ENCODE measurements at places on chromosomes 4 and X.

- H3K27ac ChIP-seq = no peak overlapping the region
- no peak overlapping the region for H3K4me3 ChIP-seq
- no peaks in the 10 kb centered on the region for H3K4me1 ChIP-seq
- no peak for DNase-seq
- no peaks in the 10 kb centered on the region for H3K36me3 ChIP-seq
Observed at GRCh38 chrX:29090811-29091210, 503.6 kb downstream of the IL1RAPL1 start.

DNA sequence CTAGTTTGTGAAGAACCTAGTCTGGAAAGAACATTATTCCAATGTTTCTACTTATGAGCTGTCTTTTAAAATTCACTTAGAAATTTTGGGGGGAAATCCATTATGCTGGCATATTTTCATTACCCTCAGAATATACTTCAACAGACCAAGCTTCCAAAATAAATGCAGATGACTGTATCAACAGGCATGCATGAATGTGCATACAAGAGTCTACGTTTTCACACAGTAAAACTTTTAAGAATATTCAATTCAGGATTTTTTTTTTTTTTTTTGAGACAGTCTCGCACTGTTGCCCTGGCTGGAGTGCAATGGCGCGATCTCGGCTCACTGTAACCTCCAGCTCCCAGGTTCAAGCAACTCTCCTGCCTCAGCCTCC is 49.7 kb downstream of the ABCG2 start:
- peaks cover 14% of the 10 kb centered on the region for H3K4me1 ChIP-seq
- no peak overlapping the region for H3K4me3 ChIP-seq
- H3K36me3 ChIP-seq = no peaks in the 10 kb centered on the region
- H3K27me3 ChIP-seq = no peaks in the 10 kb centered on the region
- DNase-seq = no peak

DNA sequence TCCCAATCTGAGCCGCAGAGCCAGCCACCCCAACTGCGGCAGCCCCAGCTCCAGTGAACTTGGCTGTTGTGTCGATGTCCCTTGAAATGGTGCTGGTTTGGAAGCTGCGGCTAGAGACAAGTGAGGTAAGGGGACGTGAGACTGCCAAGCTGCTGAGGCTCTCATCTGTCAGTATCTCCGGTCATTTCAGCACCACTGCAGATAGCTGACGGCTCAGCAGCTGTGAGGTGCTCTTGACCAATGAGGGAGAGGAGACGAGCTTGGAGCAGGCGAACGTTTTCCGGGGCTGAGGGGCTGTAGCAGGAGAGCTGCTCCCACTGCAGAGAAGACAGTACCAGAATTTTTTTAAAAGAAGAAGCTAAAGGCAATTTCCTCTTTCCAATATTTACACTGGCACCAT is 175.5 kb upstream of the CASK start:
- peaks cover 2% of the 10 kb centered on the region for H3K27me3 ChIP-seq
- no peak overlapping the region for H3K27ac ChIP-seq
- H3K4me1 ChIP-seq = peaks cover 6% of the 10 kb centered on the region
- no peak overlapping the region for H3K4me3 ChIP-seq

DNA sequence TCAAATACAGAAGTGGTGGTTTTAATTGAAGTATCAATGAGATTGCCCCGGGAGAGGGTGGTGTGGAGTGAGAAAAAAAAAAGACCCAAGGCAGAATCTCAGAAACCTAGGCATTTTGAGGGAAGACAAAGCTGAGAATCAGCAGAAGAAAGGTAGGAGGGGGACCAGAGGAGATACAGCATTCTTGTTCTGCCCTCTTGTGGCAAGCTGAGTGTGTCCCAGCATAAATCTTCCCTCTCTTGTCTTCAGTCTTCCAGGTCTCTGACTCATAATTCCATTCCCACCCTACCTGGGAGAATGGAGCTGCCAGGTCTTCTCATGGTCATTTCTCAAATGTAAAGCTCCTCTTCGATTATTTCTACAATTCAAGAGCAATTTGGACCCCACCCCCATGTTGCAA is 32.7 kb upstream of the MAGED1 start:
- H3K4me1 ChIP-seq = no peaks in the 10 kb centered on the region
- DNase-seq = peak; percentile 7
- H3K4me3 ChIP-seq = no peak overlapping the region

- DNase-seq = no peak
- H3K27ac ChIP-seq = no peak overlapping the region
- H3K4me3 ChIP-seq = peak overlapping the region; percentile 47
- H3K4me1 ChIP-seq = peaks cover 22% of the 10 kb centered on the region
- peaks cover 6% of the 10 kb centered on the region for H3K36me3 ChIP-seq
- peaks cover 4% of the 10 kb centered on the region for H3K27me3 ChIP-seq
Observed at GRCh38 chrX:40061005-40061404, 36.8 kb downstream of the BCOR start.

GRCh38 chr4:23163647-23164436 is 471.1 kb downstream of the GBA3 start:
- no peak for DNase-seq
- peaks cover 5% of the 10 kb centered on the region for H3K27me3 ChIP-seq
- H3K36me3 ChIP-seq = no peaks in the 10 kb centered on the region
- no peak overlapping the region for H3K4me3 ChIP-seq
- peaks cover 25% of the 10 kb centered on the region for H3K4me1 ChIP-seq

- no peaks in the 10 kb centered on the region for H3K27me3 ChIP-seq
- H3K4me3 ChIP-seq = no peak overlapping the region
- H3K4me1 ChIP-seq = no peaks in the 10 kb centered on the region
- H3K36me3 ChIP-seq = no peaks in the 10 kb centered on the region
- H3K27ac ChIP-seq = no peak overlapping the region
Observed at GRCh38 chrX:127317159-127317558, 497.6 kb downstream of the PRR32 start.

DNA sequence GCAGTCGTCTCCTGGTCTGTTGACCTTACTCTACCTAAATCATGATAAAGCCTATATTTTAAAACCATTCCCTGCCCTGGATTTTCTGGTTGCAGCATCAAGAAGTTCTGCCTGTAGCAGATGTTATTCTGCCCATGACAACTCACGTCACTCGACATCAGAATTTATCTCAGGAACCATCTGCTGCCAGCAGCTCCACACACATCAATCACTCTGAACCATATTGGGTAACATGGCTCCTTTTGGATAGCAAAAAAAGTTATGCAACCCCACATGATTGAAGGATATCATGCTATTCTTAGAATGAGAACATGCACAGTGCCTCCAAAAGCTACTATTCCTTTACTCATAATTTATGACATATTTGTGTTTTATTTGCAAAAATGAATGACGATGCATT is 341.4 kb downstream of the DHRSX start:
- H3K27me3 ChIP-seq = peaks cover 4% of the 10 kb centered on the region
- peaks cover 25% of the 10 kb centered on the region for H3K36me3 ChIP-seq
- no peak overlapping the region for H3K4me3 ChIP-seq
- no peak for DNase-seq
- no peak overlapping the region for H3K27ac ChIP-seq

- H3K4me3 ChIP-seq = no peak overlapping the region
- H3K4me1 ChIP-seq = no peaks in the 10 kb centered on the region
- no peak overlapping the region for H3K27ac ChIP-seq
Observed at GRCh38 chrX:124333862-124334261, 1.4 kb downstream of the TEX13D start.

GRCh38 chr4:150082241-150082640 is 4.0 kb downstream of the DCLK2 start:
- peaks cover 8% of the 10 kb centered on the region for H3K27me3 ChIP-seq
- H3K36me3 ChIP-seq = no peaks in the 10 kb centered on the region
- H3K4me1 ChIP-seq = no peaks in the 10 kb centered on the region
- no peak overlapping the region for H3K4me3 ChIP-seq

- H3K4me1 ChIP-seq = no peaks in the 10 kb centered on the region
- peaks cover 1% of the 10 kb centered on the region for H3K27me3 ChIP-seq
- no peak overlapping the region for H3K27ac ChIP-seq
Observed at GRCh38 chr4:147938496-147938895, 206.6 kb downstream of the ARHGAP10 start.

- no peak overlapping the region for H3K27ac ChIP-seq
- H3K27me3 ChIP-seq = no peaks in the 10 kb centered on the region
- H3K4me1 ChIP-seq = no peaks in the 10 kb centered on the region
- H3K36me3 ChIP-seq = no peaks in the 10 kb centered on the region
- no peak for DNase-seq
Observed at GRCh38 chr4:155600244-155600643, 66.4 kb upstream of the GUCY1A1 start.

- H3K27me3 ChIP-seq = no peaks in the 10 kb centered on the region
- H3K4me3 ChIP-seq = no peak overlapping the region
- no peak for DNase-seq
- no peaks in the 10 kb centered on the region for H3K36me3 ChIP-seq
- H3K27ac ChIP-seq = no peak overlapping the region
- no peaks in the 10 kb centered on the region for H3K4me1 ChIP-seq
Observed at GRCh38 chr4:169582706-169583105, 29.7 kb downstream of the NEK1 start.

GRCh38 chr4:98908182-98908581 is 20.8 kb downstream of the EIF4E start:
- no peaks in the 10 kb centered on the region for H3K36me3 ChIP-seq
- peaks cover 2% of the 10 kb centered on the region for H3K4me1 ChIP-seq
- H3K4me3 ChIP-seq = no peak overlapping the region
- DNase-seq = no peak
- no peak overlapping the region for H3K27ac ChIP-seq

- no peak for DNase-seq
- H3K36me3 ChIP-seq = no peaks in the 10 kb centered on the region
- H3K4me1 ChIP-seq = no peaks in the 10 kb centered on the region
- H3K4me3 ChIP-seq = no peak overlapping the region
- no peaks in the 10 kb centered on the region for H3K27me3 ChIP-seq
Observed at GRCh38 chrX:31058284-31058683, 13.6 kb downstream of the FTHL17 start.

DNA sequence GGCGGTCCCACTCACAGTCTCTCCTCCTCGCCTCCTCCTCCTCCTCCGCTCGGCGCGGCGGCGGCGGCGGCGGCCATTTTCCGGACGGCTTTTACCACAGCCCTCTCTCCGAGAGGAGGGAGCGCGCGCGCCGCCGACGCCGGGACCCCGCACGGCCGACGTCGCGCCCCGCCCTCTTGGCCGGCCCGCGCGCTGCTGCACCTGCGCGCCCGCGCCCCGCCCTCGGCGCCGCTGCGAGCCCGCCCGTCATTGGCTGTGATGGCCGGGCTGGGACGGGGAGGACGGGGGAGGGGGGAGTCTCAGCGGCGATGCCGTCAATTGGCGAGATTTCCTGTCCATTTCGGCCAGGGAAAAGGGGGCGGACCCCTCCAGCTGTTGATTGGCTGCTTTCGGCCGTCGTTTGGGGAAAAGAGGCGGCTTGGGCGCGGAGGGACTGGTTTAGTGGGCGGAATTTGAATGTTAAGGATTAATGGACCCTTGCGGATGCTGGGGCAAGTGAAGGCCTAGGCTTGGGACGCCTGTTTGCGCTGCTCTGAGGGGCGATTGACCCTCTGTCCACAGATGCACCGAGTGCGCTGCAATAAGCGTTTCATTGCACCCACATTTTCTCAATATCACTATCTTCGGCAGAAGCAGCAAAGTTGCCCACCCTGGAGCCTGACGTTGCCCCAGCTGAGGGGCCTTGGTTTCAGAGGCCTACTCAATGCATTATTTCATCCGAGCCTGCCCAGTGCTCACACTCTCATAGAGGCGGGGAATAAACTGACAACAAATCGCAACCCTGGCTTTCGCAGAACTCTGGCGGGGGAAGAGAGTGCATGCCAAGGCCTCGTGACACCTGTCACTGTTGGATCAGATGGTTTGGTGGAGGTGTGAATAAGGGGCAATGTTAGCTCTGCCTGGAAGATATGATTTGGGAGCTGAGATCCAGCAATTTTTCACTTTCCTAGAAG is at the start of gene MECP2:
MECP2 (minus strand) TSS at position 129 of the 953 bp plus-strand sequence.
- no peak within 1 kb of the TSS for H3K27ac ChIP-seq
- peak; percentile 88 for DNase-seq
- H3K27me3 ChIP-seq = peaks cover 3% of the 10 kb centered on the region
- peak within 1 kb of the TSS; percentile 94 for H3K4me3 ChIP-seq
- peaks cover 5% of the 10 kb centered on the region for H3K36me3 ChIP-seq
- H3K4me1 ChIP-seq = peaks cover 24% of the 10 kb centered on the region

DNA sequence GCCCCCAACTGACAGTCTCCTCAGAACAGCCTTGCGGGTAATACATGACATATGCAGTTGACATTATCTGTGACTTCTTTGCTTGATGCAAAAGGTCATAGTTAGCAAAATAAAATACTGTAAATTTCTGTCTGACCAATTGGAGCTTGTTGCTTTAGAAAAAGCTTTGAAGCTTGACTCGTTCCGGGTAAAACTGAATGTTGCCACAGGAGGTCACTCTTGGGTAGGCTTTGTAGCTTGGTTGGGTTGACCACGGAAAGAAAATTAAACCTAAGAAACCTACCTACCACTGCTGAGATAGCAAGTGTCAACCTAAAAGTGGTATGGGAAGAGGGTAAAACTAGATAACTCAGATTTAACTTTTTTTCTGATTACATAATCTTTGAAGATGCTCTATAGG is 23.2 kb downstream of the PRPS2 start:
- no peak overlapping the region for H3K27ac ChIP-seq
- H3K36me3 ChIP-seq = no peaks in the 10 kb centered on the region
- H3K4me1 ChIP-seq = no peaks in the 10 kb centered on the region
- peak; percentile 45 for DNase-seq
- no peak overlapping the region for H3K4me3 ChIP-seq
- no peaks in the 10 kb centered on the region for H3K27me3 ChIP-seq

Measured in endothelial cell (in vitro differentiated cells).